ENCODE measurements at places on chromosomes 5 and 9.

DNA sequence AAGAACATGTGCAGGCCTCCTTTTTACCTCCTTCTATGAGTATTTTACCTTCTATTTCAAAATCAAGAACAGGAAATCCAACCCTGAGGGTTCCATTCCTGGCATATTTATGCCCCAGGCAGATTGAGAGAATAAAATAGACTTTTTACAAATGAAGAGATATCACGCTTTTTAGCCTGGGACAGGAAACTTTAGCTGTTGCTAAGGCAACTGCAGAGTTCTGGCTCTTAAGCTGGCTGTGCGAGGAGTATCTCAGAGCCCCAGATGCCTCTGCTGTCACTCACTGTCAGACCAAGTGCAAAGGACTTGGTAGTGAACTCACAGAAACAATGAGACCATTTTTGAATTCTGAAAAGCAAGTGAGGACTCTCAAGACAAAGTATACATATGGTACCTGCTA, 69.5 kb upstream of the HSPB3 start:
- no peak for DNase-seq

GRCh38 chr5:149940077-149940574, 4.5 kb downstream of the PDE6A start:
- no peak for DNase-seq

- DNase-seq, result no peak
Observed at GRCh38 chr5:154081246-154081645, 42.5 kb downstream of the MFAP3 start.

DNA sequence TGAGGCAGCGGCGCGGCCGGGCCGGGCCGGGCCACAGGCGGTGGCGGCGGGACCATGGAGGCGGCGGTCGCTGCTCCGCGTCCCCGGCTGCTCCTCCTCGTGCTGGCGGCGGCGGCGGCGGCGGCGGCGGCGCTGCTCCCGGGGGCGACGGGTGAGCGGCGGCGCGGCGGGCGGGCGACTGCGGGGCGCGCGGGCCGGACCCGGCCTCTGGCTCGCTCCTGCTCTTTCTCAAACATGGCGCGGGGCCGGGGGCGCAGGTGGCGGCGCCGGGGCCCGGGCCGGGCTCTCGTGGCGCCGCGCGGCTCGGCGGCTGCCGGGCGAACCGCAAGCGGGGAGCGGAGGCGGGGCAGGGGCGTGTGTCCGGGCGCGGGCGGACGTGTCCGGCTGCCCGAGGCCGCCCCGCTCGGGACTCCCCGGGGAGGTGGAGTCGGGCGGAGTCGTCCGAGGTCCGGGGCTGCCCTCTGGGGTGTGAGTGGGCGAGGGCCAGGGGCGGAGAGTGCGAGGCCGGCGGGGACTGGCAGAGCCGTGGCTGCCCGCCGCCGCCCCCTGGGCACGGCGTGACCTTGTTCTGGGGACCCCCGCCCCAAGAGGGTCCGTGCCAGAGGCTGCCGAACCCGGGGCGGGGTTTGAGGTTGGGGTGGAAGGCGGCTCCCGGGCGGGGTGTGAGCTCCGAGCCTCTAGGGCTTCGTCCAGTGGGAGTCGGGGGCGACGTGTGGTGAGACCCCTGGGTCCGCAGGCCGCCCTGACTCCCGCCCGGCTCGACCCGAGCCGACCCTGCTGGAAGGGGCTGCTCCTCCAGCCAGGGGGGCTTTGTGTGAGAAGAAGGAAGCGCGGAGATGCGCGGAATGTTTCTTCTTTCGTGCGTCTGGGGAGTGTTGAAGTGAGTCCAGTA, 485 bp downstream of the TGFBR1 start:
- no peak for DNase-seq

- no peak for DNase-seq
Observed at GRCh38 chr5:161547738-161548486, 1.4 kb upstream of the GABRB2 start.

- no peak for DNase-seq
Observed at GRCh38 chr9:35195683-35196082, 33.9 kb downstream of the UNC13B start.

GRCh38 chr9:137168904-137169856, 671 bp downstream of the LRRC26 start:
- DNase-seq, result no peak

DNA sequence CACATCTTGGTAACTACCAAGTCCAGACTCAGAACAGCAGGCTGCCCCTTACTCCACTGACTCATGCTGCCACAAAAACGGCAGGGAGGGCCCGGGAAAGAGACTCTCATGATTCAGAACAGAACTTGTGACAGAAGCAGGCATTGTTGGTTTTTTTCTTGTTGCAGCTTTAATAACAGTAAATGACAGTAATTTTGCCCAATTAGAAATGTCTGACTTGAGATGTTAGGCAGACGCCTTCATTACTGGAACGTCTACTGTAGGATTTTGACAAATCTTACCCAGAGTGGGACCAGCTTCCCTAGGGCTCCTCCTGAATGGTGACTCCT, 77.9 kb downstream of the SEMA5A start:
- DNase-seq, result no peak

DNA sequence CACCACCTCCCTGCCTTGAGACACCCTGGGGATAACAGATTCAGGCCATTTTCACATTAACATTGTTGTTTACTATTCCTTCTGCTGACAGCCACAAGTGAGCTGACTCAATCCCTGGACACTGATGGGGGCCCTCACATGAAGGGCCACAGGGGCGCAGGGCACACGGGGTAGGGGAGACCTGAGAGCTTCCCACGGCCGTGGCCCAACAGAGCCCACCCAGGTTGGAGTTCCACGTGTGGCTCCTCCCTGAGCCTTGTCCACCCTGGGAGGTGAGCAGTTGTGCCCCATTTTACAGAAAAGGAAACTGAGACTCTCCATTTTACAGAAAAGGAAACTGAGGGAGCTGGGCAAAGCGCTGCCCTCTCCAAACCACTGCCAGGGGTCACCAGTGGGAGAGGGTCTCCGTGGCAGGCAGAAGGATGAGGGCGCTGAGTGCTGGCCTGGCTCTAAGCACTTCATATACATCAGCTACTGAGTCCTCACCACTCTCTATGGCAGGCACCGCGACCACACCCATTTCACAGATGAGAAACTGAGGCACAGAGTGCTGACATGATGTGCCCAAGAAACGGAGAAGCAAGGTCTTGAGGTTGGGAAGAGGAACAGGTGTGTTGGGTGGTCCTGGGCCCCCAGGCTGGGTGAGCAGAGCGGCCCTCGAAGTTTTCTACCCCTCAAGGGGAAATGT, 2.3 kb downstream of the NINJ1 start:
- DNase-seq, result no peak

DNA sequence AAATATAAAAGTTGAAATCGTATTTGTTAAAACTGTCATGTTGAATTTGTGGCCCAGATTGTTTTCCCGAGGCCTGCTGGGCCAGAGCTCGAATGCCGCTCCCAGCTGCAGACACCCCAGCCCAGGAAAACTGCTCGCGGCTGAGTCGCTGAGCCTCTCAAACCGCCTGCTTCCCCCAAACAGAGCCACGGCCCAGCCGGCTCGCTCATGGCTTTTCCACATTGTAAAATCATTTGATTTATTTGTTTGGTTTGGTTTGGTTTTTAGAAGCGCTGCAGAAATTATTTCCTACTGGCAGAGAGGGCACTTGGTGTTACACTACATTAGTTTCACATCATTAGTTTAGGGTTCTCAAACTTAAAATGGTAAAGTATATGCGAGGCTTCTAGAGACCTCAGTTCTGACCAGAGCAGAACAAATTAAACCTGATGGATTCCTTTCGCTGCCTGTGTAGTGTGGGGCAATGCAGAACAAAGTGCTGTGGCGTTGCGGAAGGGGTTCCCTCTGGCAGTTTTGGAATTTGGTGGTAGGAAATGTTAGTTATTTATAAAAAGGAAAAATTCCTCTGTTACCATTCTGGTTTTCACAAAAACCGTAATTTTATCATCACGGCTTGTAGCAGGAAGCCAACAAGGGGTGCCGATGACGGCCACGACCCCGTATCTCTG, 156.5 kb upstream of the PITX1 start:
- no peak for DNase-seq

DNA sequence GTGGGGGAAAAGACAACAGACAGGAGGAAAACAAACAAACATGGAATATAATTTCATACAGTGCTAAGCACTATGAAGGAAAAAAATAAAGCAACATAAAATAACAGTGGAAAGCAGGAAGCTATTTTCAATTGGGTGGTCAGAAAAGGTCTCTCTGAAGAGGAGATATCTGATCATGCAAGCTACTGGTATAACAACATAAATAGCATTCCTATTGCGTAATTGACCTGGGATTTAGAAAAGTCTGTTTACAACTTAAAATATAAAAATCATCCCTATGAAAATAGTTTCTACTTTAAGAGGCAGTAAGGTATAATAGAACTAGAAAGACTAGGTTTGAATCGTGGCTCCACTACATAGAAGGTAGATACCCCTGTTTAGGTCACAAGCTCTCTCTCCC, 61.4 kb downstream of the FBXW11 start:
- DNase-seq, result no peak

GRCh38 chr9:113350937-113351336, 1.6 kb downstream of the BSPRY start:
- no peak for DNase-seq

GRCh38 chr5:132481596-132482211, 8.9 kb downstream of the IRF1 start:
- DNase-seq, result no peak

DNA sequence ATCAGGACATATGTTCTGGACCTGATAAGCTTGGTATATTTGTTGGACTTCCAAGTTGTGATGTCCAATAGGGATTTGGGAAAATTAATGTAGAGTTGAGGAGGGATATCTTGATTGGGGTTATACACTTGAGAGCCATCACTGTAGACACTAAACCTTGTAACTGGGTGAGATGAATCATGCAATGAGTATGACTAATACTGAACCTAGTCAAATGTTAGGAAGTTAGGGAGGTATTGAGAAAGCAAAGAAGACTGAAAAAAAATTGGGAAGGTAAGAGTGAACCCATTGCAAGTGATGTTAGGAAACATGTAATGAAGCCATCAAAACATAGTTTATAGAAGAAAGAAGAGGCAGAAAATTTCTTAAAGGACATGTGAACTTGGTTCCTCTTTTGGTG, 668.4 kb upstream of the CDH9 start:
- DNase-seq, result no peak

DNA sequence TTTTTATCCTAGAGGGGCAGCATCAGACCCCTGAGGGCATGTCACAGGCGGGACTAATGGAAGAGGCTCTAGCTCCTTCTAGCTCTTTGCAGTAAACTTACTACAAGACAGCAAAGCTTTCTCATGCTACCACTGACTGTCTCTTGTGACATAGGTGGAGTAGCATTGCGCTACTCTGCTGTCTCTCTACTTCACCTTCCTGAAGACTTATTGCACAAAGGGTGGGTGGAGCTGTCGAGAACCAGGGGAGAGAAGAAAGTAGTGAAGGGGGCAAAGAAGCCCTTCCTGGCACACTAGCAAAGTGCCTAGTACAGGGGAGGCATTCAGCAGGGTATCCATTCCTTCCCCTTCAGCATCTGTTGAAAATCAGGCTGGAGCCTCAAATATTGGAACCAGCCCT, 36.1 kb upstream of the NEK6 start:
- no peak for DNase-seq

DNA sequence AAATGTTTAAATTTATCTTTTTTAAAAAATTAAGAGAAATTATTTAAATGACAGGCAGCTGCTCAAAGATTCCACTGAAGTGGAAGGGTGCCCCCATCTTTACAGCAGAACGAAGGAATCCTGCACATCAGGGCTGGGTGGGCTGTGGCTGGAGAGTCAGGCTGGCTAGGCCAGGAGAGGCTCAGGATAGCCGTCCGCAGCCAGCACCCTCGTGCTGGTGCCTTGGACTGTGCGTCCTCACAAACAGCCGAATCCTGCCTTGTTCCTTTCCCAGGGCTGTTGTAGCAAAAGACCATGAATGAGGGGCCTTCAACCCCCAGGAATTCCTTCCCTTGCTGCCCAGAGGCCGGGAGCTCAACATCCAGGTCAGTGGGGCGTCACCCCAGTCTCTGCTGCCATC, 64.6 kb upstream of the FCN1 start:
- no peak for DNase-seq

DNA sequence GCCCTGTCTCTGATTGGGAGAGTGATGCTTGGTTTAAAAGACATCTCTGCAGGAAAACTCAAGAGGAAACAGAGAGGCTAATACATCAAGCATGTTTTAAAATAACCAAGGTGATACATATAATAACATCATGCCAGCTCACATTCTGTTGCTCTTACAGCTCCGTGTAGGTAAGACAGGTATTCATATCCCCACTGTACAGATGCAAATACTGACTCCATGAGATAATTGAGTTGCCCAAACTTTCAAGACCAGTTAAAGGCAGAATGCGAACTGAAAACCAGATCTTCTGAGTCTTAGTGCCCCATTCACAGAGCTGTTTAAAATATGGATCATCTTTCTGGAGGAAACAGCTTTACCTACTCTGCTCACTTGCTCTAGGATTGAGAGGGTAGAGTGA, 214.0 kb downstream of the PIK3R1 start:
- no peak for DNase-seq

DNA sequence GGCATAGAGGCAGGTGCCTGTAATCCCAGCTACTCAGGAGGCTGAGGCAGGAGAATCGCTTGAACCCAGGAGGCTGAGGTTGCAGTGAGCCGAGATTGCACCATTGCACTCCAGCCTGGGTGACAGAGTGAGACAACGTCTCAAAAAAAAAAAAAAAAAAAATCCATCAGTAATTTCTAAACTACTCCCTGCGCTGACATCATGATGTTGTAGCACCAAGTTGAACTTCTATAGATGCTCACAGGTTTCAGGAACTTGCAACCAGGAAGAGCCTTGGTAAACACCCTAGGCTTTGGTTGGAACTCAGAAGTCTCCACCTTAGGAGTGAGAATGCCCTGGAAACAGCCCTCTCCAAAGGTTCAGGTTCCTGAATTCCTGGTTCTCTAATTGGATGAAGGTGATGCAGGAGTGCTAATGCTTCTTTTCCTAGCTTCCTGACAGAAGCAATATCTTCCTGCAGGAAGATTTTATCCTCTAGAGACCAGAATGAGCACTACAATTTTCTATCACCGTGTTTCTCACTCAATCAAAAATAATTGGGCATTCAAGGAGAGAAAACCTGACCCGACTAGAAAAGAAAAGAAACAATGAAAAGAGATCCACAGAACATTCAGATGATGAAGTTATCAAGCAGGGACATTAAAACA, 469.6 kb downstream of the GADD45G start:
- no peak for DNase-seq

- no peak for DNase-seq
Observed at GRCh38 chr5:74044936-74045335, 418.9 kb downstream of the ARHGEF28 start.

DNA sequence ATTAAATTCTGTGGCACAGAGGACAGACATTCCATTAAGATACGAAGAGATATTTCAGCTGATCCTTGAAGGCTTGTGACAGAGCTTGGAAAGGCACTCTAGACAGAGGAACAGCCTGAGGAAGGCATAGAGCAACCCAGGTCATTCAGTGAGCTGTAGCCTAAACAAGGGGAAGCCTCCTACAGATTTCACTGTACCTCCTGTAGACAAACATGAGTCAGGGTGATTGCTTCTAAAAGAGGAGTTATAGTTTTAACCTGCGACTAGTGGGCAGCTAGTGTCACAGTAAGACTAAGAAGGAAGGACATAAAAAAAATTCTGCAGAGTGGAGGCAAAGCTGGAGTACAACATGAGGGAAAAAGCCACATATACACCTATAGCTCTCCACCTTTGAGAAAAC, 43.5 kb upstream of the ANKDD1B start:
- DNase-seq, result no peak

All from activated T-helper 1 cell treated with anti-CD3 and anti-CD28 coated beads, Interleukin-2, amount 50 U/mL, for 16 hours (primary cell).